ENCODE measurements at places on chromosomes 3 and 15.
A peak's percentile ranks its signal among the peaks of the same experiment; 100 is the strongest.

- DNase-seq, result no peak
Observed at GRCh38 chr15:75597667-75598341, 18.7 kb upstream of the PTPN9 start.

- no peak for DNase-seq
Observed at GRCh38 chr3:142998439-142998838, 2.9 kb upstream of the U2SURP start.

GRCh38 chr3:47291158-47291753 is 8.5 kb downstream of the KLHL18 start:
- DNase-seq, result no peak

GRCh38 chr15:81108427-81108826 is 25.6 kb upstream of the CFAP161 start:
- no peak for DNase-seq

DNA sequence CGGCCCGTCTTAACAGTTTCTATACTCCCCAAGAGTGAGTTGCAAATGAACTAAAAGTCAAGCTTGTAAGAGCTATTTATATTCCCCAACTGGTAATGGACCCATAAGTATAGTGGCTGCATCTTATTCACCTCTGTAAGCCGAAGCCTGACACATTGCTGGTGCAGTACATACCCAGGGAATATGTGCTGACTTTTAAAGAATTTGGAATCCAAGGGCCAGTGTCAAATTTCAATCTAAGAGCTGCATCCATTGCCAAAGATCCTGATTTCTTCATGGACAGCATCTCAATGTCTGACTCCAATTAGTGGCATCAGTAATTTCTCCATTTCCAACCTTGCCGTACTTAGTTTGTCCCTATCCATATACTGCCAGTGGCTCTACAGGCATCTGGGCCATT is 42.0 kb downstream of the FRMD4B start:
- DNase-seq, result no peak

DNA sequence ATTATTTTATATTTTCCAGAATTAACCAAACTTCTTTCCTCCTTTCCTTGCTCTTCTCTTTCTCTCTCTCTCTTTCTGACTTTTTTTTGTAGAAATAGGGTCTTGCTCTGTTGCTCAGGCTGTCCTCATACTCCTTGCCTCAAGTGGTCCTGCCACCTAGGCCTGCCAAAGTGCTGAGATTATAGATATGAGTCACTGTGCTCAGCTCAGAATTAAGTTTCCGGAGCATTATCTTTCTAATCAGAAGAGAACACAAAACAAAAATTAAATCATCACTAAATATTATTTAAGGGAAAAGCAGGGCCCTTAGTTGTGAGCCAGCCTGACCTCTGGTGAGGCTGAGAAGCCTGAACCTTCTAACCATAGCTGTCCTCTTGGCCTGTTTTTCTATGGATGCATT is 168.2 kb downstream of the SOX2 start:
- DNase-seq, result no peak

DNA sequence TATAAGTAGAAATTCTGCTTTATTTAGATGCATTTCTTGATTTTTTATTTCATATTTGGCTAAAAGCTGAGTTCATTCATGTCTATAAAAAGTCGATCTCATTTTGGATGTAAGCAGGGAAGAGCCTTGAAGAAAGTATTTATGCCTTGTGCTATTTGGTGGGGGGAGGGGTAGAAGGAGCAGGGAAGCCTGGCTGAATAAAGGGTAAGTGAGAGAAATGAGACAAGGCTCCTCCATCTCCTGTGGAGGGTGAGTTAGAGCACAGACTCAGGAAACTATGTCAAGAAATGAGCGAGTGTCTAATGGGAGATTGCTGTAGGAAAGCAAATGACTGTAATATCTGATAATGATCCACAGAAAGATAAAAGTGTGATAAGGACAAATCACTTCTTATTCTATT is 121.8 kb upstream of the ATP11B start:
- DNase-seq, result no peak

DNA sequence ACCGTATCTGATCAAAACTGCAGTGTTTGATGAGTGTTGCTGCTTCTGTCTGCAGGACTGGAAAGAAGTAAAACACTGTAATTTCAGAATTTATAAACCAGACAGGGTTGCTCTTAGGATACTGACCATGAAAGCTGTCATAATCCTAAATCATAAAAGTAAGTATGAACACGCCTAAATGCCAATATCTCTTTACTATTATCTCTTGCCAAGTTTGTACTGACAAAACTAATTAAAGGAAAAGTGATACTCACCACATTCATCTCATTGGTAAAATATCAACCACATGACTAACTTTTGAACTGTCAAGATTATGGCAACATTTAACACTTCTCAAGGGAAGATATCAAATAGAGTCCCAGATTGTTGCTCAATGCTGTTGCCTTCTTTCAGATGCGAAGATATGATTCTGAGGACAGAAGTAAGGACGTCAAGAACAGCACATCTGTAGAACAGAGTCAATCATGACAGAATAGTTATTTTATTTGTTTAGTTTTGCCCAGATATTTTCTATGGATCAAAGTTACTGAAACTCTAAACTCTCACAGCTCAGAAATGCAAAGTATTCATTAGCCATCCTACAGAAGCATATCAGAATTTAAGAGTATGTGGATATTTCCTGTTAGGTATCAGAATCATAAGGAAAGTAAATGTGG is 61.4 kb upstream of the COL8A1 start:
- DNase-seq, result no peak

DNA sequence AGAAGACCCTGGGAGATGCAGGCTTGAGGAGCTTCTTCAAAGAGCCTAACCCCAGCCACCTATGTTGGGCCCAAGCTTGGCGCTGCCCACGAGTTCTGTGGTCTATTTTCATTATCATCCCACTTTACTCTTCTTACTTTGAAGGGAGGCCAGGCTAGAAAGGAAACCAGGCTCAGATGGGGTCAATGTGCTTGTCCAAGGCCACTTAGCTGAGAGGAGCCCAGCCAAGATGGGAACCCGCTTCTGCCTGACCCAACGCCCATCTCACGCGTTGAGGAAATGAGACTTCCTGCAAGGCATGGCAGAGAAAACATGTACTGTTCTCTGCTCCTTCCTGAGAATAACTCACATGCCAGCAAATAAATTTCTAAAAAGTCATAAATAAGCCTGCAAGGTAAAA is 486.3 kb upstream of the PROK2 start:
- DNase-seq, result no peak

GRCh38 chr3:45527727-45528126 is 66.8 kb upstream of the LIMD1 start:
- DNase-seq, result no peak

DNA sequence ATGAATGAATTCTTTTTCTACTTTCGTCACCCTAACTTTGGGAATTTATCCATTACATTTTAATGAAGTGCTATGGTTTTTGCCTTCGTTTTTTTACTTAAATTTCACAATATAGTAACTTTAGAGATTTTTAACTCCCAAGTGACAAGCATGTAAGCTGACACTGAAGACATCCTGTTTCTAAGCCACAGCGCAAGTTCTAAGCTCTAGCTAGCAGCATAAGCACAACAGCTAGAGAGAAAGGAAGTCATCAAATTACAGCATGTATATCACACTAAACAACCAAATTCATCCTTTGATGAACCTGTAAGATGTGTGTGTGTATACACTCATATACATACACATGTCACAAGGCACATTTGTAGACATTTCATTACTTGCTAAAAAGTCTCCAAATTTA is 119.3 kb downstream of the P3H2 start:
- DNase-seq, result no peak

DNA sequence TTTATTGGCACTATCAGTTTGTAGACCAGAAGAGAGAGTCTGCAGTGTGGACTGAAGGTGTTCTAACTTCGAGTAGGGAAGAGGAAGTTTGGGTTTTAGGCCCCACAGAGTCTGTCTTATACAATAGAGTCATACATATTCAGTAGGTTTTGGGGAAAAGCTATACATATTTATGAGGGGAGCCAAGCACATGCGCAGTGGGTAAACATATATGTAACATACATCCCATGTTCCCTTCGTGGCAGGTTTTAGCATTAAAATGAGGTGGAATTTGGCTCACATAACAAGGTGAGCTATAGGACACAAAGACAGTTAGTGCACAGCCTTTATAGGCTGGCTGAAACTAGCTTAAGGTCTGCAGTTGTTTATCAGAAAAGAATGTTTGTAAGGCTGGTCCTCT is 4.9 kb downstream of the GALK2 start:
- DNase-seq, result no peak

GRCh38 chr15:65388306-65389080 is 10.7 kb upstream of the IGDCC3 start:
- no peak for DNase-seq

- no peak for DNase-seq
Observed at GRCh38 chr3:155747286-155747945, 2.5 kb upstream of the PLCH1 start.

- DNase-seq, result no peak
Observed at GRCh38 chr3:78867409-78868372, 900.1 kb downstream of the ROBO1 start.

GRCh38 chr15:78841376-78841706 is 30.1 kb upstream of the ADAMTS7 start:
- DNase-seq, result no peak

- DNase-seq, result no peak
Observed at GRCh38 chr3:32413845-32414521, 22.3 kb downstream of the CMTM7 start.

DNA sequence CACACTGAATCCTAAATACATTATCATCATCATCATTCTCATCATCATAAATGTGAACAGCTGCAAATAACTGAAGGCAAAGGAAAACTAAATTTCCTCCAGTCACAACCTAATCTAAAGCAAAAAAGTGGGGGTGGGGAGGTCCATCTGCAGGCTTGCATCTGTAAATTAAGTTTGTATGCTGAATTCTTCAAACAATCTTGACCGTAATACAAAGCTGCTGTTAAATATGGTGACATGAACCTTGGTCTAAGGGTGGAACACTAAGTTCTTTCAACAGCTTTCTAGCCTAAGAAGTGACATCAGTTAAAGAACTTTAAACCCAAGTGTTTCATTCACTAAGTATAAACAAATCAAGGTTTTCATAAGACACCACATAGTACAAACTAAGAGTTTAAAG is 4.3 kb downstream of the LRRFIP2 start:
- peak; percentile 72 for DNase-seq

DNA sequence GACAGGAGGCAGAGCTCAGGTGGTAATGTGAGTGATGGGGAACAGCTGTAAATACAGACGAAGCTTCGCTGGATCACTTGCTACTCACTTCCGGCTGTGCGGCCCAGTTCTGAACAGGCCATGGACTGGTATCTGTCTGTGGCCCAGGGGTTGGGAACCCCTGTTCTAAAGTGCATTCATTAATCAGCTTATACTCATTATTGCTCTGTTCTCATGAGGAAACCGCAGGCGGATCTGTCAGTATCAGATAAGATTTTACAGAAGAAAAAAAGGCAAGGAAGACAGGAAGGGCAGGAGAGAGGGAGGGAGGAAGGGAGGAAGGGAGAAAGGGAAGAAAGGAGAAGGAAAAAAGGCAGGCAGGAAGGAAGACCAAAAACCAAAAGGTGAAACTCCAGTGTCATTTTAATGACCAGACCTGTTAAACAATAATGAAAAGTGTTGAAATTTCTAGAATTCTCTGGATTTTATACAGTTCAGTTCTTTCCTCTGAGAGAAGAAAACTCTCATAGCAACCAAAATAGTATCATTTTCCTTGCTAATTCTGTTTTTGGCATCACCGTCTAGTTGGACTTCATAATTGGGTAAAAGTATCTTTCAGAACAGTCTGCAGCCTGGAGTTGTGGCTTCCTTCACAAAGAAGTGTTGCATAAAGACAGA is 128.0 kb upstream of the PROK2 start:
- DNase-seq, result no peak

GRCh38 chr15:34282384-34282783 is 55.2 kb downstream of the SLC12A6 start:
- DNase-seq, result no peak

DNA sequence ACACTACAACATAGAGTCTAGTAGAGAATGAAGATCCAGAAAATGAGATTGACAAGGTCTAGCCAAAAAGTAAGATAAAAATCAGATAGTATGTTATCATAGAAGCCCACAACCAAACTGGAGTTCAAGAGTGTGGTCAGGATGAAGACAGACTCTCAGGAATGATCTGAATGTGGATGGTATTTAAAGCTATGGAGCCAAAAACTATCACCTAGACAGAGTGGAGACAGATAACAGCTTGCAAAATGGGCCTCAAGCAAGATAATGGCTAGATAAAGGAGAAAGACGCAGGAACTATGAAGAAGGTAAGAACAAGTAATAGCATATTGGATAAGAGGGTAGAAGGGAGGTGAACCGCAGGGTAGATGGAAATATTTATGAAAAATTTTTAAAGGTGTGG is 35.4 kb downstream of the ZMAT3 start:
- DNase-seq, result no peak

DNA sequence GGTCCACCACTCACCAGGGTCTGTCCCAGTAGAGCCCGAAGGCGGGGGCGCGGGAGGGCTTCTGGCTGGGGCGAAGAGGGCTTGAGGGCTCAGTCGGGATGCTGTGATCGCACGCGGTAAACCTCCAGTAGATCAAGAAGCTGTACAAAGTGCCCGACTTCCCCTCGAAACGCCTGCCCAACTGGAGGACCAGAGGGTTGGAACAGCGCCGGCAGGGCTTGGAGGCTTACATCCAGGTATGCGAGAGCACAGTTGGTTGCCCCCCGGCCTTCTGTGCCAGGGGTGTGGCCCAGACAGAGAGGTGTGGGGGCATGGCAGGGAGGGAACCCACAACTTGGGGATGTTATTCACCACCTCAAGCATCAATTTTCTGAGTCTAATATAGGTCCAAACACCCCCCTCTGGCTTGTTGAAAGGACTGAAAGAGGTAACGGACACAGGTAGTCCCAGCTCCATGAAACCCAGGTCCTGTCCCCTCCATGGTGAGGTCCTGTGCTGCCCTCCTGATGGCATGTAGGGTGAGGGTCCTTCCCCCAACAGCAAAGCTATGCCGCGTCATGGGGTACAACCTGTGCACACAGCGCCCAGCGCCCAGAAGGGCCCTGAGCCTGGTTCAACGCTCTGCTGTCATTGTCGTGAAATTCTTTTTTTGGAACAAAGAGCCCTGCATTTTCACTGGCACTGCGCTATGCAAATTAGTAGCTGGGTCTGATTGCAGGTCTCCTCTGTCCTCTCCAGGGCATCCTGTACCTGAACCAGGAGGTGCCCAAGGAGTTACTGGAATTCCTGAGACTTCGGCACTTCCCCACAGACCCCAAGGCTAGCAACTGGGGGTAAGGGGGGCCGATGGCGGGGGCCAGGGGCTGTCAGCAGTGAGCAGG is 1.2 kb downstream of the SNX22 start:
- peak; percentile 26 for DNase-seq

- no peak for DNase-seq
Observed at GRCh38 chr3:62153231-62153630, 220.1 kb downstream of the FEZF2 start.

DNA sequence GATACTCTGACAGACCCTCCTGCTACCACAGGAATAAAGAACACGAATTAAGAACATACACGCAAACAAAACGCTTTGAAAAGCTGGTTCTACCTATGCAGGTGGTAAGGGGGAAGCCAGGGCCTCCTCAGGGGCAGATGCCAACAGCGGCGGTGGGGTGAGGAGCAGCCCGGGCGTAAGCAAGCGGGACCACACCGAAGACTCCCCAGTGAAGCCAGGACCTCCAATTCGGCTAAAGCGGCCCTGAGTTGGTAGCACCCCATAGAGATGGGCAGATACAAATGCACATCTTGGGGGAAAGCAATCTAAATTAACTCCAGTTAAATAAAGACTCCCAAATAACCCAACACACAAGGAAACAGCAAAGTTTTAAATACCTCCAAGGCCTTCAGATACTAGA is 32.4 kb downstream of the NIPA2 start:
- DNase-seq, result no peak

- no peak for DNase-seq
Observed at GRCh38 chr3:128328546-128329458, 137.9 kb downstream of the DNAJB8 start.

- no peak for DNase-seq
Observed at GRCh38 chr3:78834910-78835309, 932.9 kb downstream of the ROBO1 start.
